HCT116 (cell line): ENCODE measurements at places on chromosomes 2 and 18. TPM values are rescaled to one million over a fixed set of nuclear protein-coding genes. Genes with fewer than 3 reads are reported as not detected.

The OBSL1 gene
- 45.2 TPM for total RNA-seq

The SP5 gene
- 0.98 TPM for total RNA-seq

The HOXD8 gene
- 6.0 TPM for total RNA-seq

The SERPINB11 gene
- total RNA-seq, result not detected

The SCN7A gene
- 0.07 TPM for total RNA-seq

The VIT gene
- total RNA-seq, result not detected

The SNED1 gene
- 9.6 TPM for total RNA-seq

The MDH1B gene
- total RNA-seq, result 3.7 TPM

The DNAJC5G gene
- 2.5 TPM for total RNA-seq

The C2orf81 gene
- total RNA-seq, result 6.5 TPM

The MAPK4 gene
- 0.89 TPM for total RNA-seq

The ATF2 gene
- total RNA-seq, result 29.6 TPM

The NCK2 gene
- total RNA-seq, result 26.7 TPM

The ERFE gene
- total RNA-seq, result 17.3 TPM

The LAMA3 gene
- 5.6 TPM for total RNA-seq

The NRP2 gene
- total RNA-seq, result 1.2 TPM

The TNFAIP6 gene
- not detected for total RNA-seq

The CD8B2 gene
- not detected for total RNA-seq
